ENCODE measurements at places on chromosomes 7 and 10.

GRCh38 chr10:69850440-69850839, 48.7 kb downstream of the COL13A1 start:
- DNase-seq: no peak

DNA sequence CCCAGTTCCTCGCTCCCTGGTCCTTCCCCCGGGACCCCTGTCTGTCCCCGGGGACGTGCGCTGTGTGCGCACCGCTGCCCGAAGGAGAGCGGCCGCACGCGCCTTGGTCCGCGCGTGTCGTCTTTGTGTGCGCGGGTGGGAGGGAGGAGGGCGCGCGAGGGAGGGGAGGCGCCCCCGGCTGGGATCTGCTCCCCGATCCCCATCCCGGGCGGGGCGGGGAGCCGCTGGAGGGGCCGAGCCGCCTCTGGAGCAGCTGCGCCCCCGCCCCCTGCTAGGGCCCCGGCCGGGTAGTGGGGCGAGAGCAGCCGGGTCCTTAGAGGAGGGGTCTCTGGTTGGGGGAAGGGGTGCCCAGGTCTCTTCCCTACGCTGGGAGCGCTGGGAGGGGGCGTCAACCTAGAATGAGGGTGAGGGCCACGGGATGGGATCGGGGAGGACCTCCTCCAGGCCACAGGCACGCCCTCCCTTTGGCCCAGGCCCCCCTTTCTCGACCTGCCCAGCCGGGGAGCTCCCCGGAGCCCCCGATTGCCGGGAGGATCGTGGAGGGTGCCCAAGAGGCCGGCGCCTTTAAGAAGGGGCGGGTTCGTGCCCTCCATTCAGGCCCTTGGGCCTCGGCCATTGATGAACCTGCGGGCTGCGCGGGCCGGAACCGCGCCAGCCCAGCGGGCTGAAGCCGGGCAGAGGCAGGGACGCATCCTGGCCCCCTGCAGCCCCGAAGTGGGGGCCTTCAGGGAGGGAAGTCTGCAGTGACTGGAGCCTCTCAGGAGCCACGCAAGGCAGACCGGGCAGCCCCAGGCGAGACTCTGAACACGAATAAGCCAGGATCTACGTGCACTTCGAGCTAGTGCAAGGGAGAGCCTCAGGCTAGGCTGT, 678 bp downstream of the SH2B2 start:
- no peak for DNase-seq

GRCh38 chr10:48579251-48579960, 25.5 kb downstream of the ARHGAP22 start:
- DNase-seq: peak; percentile 79

DNA sequence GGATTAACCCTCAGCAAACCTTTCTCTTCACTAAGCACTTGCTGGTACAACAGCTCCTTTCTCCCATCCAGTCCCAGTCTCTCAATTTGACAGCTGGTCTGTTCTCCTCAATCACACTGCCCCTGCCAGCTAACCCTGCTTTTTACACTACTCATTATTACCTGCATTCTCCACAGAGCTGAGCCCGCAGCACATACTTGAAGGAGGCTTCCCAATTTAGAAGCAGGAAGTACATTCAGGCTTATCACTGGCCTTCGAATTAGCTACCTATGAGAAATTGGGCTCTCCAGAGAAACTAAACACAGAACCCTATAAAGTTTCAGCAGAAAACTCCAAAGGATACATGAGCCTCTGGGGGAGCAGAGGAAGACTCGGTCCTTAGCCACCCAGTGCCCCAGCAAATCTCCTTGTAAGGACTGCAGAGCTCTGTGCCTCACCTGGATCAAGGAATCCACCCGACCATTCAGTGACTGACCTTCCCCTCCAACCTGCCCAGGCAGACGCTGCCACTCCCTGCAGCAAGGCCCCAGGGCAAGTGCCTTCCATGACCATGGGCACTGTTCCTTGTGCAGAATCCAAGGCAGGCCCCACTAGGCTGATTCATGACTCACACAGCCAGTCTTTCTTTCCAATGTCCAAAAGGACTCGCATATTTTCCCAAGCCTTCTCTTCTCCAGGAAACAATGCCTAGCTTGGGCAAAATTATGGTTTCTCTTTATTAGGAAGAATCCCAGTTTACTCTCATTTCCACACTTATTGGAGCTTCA, 68.0 kb downstream of the VOPP1 start:
- peak; percentile 16 for DNase-seq

- DNase-seq: peak; percentile 62
These were observed 470.0 kb downstream of the SUGCT start for GRCh38 chr7:40604601-40605438.

DNA sequence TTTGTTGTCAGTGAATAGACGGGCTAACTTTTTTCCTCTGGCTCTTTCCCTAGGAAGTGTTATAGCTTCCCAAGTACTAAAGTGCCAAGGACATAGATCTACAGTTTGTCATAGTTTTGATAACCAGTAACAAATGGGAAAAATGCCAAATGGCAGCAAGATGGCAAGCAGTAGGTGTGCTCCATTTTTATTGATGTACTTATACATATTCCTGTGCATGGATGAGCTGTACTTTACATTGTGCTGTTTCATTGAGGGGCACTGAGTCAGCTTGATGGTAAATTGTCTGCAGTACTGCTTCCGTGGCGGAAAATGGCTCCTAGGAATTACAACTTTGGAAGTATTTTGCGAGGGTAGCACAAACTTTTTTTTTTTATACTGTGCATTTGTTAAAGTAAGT, 7.1 kb downstream of the ADAM22 start:
- no peak for DNase-seq

- DNase-seq: no peak
These were observed 45.0 kb upstream of the ANLN start for GRCh38 chr7:36344622-36345021.

- DNase-seq: peak; percentile 44
These were observed 12.2 kb downstream of the UBE3C start for GRCh38 chr7:157150882-157151281.

DNA sequence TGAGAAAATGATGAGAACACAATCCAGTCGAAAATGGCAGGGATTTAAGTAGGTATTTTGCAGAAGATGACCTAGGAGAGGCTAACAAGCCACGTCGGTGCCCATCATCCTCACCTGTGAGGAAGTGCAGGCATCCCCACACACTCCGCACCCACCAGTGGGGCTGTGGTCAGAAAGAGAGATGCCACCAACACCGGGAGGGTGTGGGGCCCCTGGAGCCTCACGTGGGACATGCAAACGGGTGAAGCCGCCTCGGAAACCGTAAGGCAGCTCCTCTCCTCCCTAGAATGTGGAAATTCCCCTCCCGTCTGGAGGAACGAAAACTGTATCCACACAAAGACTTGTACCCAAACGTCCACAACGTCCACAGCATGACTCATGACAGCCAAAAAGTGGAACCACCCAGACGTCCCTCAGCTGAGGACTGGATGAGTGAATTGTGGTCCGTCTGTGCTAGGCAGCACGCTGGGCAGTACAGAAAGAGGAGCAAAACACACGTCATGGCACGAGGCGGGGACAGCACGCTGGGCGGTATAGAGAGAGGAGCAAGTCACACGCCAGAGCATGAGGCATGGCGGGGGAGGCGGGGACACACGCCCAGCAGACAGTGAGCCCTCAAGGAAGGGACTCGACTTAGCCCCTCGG, 246.0 kb downstream of the ELFN1 start:
- DNase-seq: no peak

- no peak for DNase-seq
These were observed 625.5 kb downstream of the KCNMA1 start for GRCh38 chr10:77011874-77012811.

DNA sequence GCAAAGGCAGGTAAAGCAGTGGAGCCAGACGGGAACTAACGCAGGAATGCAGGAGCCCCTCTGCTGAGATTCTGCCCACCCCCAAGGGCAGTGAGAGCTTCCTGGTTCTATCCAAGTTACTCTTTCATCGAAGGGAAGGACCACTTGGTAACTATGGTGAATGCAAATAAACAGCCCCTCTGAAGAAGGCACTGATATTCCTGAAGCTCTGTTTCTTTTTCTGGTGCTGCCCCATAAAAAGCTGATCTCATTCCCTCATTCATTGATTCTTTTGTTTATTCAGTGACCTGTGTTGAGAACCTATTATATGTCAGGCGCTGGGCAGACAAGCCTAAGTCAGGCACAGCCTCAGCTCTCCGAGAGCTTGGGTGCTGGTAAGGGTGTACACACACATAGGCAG, 217.3 kb downstream of the SNX10 start:
- no peak for DNase-seq

DNA sequence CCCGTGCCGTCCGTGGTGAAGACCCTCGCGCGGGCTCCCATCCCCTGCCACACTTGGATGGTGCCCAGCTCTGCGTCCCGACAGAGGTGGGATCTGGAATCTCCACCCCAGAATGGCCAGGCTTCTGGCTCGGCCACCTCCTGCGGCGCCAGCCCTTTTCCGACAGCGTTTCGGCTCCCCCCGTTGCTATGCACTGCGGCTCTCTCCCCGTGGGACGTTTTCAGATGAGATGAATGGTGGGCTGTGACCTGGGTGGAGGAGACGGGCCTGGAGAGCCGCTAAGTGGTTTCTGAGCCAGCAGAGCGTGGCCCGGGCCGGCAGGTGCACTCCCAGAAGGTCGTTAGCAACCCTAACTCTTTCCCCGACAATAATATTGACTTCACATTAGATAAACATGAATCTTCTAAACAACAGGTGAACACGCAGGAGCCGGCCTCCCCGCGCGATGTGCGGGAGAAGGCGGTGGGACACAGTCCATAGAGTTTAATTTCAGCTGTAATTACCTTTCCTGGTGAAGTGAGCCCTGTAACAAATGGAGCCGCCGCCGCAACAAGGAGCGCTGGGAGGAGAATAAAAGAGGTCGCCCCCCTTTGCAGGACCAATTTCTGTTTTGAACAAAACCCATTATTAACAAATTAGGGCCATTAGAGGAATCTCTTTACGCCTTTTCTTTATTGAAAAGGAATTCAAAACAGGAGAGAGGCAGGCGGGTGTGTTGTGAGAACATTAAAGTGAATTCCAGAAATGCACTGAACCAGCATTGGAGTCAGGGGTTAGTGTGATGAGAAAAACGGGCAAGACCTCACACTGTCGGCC, 294.3 kb upstream of the PFKP start:
- no peak for DNase-seq

DNA sequence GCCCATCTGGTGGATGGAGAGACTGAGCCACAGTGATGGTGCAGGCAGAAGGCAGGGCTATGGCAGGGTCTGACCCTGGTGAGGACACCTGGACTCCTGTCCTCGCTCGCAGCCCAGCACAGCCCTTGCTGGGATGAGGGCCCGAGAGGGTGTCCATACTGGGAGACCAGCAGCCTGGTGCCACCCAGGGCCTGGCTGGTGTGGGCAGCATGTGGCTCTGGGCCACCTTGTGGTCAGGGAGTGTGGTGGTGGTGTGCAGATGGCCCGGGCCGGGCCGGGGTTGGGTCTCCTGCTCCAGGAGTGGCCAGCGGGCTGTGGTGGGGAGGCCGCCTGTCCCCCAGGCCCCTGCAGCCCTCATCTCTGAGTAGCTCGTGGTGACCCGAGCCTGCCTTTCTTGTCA, 14.9 kb downstream of the ADCY1 start:
- no peak for DNase-seq

GRCh38 chr10:28794986-28795385, 117.7 kb downstream of the BAMBI start:
- no peak for DNase-seq

- no peak for DNase-seq
These were observed 55.6 kb downstream of the DNAJB6 start for GRCh38 chr7:157392256-157393037.

GRCh38 chr10:128268015-128268722, 141.9 kb upstream of the MKI67 start:
- no peak for DNase-seq

DNA sequence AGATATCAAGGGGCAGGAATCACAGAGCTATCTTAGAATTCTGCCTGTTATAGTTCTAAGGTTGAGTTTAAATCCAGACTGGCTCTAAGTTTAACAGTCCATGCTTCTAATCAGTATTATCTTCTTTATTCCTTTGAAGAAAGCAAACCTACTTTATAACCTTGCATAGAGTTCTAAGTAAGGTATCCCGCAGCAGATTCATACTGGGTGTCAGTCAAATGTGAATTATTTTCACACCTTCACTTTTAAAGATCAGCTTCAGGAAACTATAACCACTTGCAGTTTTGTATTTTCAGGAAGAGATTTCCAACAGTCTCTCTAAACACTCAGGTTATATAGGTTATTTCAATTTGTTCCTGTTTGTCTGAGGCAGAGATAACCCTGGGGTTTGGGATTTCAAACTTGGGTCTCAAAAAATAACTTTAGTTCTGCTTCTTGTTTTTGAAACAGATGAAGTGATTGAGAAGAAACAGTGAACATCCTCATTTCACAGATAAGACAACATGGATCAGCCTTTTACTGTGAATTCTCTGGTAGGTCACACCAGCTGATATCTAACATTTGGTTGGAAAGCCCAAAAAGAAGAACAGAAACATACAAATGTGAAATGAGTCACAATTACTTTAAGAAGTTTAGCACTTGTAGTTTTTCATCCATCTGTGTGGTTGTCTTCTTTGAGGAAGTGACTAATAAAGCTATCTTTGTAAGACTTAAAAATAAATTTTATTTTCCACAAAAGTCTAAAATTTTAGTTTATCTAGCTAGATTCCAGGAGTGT, 21.4 kb downstream of the STAMBPL1 start:
- DNase-seq: peak; percentile 57

DNA sequence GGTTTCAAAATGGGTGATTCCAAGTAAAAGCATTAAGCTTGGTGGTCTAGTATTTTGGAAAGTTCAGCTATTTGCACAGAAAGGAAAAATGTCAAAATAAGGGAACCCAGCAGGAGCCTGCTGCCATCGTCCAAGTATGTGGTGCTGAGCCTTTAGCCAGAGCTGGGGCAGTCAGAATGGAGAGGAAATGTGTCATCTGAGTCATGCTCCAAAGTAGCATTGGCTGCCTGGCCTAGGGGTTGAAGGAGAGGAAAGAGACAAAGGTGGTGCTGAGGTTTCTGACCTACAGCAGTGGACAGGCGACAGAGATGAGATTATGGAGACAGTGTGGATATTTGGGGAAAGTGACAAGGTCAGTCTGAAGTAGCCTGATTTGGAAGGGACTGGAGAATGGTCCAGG, 103.9 kb downstream of the PLCE1 start:
- DNase-seq: no peak

DNA sequence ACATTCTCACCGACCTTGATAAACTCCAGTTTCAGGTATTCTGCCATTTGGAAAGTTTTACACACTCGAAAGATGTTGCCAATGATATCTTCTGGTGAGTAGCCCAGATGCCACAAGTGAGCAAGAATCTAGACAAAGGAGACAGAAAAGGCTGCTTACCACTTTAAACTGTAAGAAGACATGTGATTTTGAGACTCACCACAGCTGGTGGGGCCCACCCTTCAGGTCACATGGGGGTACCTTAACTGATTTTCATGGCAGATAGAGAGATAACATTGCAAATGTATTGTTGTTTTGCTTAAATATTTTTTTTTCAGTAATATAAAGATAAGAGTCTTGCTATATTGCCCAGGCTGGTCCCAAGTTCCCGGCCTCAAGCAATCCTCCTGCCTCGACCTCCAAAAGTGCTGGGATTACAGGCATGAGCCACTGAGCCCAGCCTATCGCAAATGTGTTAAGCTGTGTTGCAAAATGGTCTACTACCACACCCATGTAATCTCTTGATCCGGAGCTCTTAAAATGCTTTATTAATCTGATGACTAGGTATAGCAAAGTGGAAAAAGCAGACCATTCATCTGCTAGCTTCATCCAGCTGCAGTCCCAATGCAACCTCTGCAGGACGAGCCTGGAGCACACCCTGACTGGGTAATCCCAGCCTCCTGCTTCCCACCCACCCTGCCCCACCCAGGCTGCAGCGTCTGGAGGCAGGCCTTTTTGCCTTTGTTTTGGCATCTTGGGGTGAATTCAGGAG, 18.5 kb downstream of the RFC2 start:
- no peak for DNase-seq

- DNase-seq: no peak
These were observed 39.4 kb downstream of the BAMBI start for GRCh38 chr10:28716748-28717147.

- DNase-seq: no peak
These were observed 67.8 kb downstream of the CREM start for GRCh38 chr10:35194471-35194870.

All from amniotic epithelial cell (primary cell).